ENCODE measurements at places on chromosomes 2 and 18.

DNA sequence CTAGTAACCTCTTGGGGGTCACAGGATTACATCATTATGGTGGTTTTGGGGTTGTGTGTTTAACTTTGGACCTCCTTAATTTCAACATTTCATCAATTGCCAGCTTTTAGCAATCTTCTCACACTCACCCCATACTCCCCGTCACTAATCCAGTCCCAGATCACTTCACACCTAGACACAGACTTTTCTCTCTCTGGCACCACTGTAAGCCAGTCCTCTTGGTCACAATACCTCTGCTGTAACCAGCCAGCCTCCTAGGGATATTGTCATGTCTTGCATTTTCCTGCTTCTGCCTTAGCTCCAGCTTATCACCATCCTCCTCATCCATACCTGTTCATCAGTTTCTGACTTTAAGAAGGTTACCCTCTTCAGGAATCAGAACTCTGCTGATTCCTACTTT lies 1.6 kb upstream of the STK17B start:
- DNase-seq = no peak

DNA sequence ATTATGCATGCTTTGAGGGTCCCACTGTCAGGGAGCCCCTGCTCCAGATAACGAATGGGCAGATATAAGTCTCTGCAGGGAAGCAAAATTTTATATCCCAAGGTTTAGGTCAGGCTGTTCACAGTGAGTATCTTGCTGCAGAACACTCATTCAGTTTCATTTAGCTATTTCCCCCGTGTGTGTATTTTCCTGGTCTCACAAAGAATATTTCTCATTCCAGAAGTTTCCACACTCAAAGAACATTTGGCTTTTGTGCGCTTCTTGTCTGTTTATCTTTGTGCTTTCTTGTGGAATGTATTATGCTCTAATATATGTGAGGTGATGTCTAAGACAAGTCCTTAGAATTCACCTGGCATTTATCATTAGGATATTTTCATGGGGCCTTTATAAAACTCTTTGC lies 140.4 kb upstream of the MMADHC start:
- DNase-seq = no peak

- DNase-seq = no peak
These were observed 42.4 kb downstream of the SLC14A2 start for GRCh38 chr18:45657357-45658335.

- no peak for DNase-seq
These were observed 220.5 kb downstream of the CYP26B1 start for GRCh38 chr2:71926876-71927756.

- peak; percentile 29 for DNase-seq
These were observed 4.4 kb downstream of the CCL20 start for GRCh38 chr2:227817850-227818674.

GRCh38 chr2:238688193-238689153 lies 159.4 kb upstream of the TWIST2 start:
- no peak for DNase-seq

DNA sequence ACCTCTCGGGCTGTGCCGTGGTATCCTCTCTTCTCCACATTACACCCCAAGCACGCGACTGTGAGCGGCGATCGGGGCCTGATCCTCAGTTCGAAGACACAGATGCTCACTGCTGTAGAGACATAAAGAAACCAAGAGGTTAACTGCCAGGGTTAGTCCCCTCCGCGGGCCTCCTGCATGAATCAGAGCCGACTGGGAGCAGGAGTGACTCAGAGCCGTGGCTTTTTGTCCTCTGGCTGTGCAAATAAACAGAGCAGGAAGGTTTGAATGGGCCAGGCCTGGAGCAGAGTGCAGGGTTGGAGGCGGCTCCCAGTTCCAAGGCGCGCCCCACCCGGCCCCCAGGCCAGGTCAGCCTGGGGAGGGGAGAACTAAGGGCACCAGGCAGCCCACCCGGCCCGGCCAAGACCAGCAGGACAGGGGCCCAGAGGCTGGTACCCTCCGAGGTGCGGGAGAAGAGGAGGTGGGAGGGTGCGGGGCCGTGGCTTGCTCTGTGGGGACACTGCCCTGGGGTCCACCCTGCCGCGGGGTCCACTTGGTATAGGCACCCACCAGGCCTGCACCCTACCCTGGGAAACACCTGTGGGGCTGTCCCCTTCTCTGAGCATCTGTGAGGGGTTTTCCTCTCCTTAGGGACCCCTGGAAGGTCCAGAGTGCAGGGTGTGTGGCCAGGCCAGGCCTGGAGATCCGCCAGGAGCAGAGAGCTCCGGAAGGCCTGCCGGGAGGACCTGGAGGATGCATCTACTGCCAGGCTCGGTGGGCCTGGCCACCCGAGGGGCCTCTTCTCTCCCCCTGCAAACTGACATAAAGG lies 16.5 kb downstream of the TWIST2 start:
- DNase-seq = no peak

DNA sequence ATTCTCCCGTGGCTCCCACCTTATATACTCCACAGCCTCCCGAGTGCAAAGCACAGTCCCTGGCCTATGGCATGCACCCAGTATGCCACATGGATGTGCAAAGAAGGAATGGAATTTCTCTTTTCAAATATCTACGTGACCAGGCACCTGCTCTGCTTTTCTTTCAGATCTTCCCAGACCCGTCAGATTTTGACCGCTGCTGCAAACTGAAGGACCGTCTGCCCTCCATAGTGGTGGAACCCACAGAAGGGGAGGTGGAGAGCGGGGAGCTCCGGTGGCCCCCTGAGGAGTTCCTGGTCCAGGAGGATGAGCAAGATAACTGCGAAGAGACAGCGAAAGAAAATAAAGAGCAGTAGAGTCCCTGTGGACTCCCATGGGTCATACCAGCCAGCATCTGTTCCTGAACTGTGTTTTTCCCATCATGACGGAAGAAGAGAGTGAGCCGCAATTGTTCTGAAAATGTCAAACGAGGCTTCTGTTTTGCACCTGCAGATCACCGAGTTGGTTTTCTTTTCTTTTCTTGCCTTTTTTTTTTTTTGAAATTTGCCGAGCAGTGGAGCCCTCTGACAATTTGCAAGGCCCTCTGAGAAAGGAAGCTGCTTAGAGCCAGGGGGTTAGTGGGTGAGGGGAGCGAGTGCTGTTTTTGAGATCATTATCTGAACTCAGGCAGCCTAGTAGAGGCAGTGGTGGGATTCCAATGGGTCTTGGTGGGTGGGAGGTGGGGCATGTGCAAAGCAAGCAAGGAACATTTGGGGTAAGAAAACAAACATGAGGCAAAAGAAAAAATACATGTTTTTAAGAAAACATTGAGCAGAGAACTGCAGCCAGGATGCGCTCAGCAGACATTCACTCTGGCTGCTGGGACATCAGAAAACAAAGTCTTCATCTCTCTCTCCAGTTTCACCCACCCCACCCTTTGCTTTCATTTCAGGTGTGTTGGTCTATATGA lies 26.2 kb downstream of the LBH start:
- DNase-seq = no peak

DNA sequence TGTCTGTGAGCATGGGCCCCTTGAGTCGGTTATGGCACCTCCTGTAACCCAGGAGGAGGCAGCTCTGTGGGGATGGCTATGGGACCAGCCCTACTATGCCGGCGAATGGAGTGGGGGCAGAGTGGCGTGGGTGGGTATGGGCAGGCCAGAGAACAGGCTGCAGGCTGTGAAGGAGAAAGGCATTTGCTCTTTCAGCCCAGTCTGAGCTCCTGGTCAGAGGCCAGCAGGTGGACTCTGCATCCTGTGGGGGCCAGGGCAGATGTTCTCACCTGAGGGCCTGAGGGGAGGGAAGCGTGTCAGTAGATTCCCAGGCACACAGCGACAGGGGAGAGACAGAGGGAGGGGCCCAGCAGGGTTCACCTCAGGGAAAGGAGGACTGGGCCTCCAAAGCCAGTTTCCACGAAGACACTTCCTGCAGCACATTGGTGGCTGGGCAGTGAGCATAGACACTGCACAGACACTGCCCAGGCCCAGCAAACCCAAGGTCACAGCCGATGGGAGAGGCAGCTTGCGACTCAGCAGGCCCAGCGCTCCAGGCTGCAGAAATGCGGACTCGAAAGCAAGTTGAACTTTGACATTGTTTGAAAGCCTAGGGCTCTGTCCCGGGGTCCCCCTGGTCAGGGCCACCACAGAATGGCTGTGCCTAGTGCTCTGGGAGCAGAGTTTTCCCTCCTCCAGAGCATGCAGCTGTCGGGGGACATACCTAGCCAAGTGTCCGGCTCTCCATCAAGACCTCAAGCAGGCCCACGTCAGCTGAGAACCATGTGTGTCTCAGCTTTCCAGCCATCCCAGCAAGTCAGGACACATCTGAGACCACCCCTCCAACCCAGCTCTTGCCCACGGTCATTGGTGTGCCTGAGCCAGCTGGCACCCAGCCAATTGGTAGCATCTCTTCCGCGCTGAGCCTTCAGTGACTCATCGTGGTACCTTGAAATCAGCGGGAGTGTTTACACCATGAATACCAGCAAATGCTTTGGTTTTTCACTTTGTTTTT lies 53.8 kb downstream of the TGOLN2 start:
- DNase-seq = no peak

GRCh38 chr2:46183426-46183825 lies 113.8 kb upstream of the EPAS1 start:
- DNase-seq = no peak

DNA sequence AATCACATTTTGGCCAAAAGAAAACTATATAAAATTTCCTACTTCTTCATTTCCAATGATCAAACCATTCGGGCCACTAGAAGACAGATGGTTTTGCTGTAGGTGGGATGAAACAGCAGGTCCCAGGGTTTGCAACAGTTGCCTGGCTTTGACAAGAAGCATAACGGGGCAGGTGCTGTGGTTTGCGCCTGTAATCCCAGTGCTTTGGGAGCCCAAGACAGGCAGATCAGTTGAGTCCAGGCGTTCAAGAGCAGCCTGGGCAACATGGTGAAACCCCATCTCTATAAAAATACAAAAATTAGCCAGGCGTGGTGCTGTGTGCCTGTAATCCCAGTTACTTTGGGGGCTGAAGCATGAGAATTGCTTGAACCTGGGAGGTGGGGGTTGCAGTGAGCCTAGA lies 81.4 kb upstream of the XPO1 start:
- DNase-seq = no peak

GRCh38 chr18:23652232-23652631 lies 10.5 kb downstream of the ANKRD29 start:
- DNase-seq = no peak

- DNase-seq = no peak
These were observed 5.3 kb downstream of the SATB2 start for GRCh38 chr2:199452260-199452990.

DNA sequence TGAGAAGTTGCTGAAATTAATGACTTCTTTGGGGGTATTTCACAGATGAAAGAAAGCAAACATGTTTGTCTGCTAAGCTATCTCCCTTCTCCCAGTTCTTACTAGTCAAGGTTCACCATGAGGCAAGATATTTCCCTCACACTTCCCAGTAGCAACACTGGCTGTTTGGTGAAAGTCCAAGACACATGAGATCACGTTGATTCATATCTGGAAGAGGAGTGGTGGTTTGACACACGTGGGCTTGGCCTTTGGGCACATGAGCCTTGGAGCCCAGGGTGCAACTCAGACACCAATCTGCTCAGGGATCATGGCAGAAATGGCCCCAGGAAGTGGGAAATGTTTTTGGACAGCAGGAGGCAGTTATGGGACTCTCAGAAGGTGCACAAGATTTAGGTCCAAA lies 66.1 kb upstream of the APCDD1 start:
- DNase-seq = no peak

DNA sequence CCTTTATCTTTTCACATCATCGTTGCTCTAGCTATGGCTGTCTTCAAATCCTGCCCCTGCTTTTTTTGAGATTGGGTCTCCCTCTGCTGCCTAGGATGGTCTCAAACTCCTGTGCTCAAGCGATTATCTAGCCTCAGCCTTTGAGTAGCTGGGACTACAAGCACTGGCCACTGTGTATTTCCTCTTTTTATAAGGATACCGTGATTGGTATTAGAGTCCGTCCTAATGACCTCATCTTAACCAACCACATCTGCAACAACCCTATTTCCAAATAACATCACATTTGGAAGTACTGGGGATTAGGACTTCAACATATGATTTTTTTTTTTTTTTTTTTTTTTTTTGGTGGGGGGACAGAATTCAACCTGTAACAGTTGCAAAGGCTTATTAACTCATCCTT lies 9.1 kb downstream of the RESP18 start:
- no peak for DNase-seq

DNA sequence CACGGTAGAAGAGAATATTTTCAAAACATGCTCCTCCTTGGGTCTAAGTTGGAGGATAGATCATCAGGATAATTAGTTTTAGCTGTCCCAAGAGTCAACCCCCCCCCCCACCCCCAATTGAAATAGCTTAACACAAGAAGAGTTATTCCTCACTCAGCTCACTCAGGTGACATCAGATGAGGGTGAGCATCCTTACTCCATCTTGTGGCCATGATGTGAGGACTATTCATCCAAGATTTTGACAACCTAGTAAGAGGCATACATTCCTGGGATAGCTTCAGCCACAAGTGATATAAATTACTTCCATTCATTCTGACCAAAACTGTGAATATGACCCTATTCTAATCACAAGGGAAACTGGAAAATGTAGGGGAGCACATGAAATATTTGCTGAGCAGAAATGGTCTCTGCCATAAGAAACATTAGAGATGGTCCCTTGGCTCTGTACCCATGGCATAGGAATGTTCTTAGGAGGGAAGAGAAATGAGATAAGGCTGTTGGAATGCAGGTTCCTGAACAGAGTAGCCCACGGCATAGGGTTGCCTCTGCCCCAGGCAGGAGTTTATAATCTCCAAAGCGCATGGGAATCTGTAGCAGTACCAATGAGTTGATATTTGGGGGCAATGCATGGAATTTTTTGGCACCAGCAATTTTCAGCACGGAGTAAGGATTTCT lies 257.2 kb downstream of the CYRIA start:
- DNase-seq = no peak

Measured in stimulated activated CD8-positive, alpha-beta memory T cell treated with anti-CD3 and anti-CD28 coated beads, Interleukin-7, amount 100 ng/mL, for 4 hours (primary cell).